ENCODE measurements at places on chromosomes 12 and 14.

DNA sequence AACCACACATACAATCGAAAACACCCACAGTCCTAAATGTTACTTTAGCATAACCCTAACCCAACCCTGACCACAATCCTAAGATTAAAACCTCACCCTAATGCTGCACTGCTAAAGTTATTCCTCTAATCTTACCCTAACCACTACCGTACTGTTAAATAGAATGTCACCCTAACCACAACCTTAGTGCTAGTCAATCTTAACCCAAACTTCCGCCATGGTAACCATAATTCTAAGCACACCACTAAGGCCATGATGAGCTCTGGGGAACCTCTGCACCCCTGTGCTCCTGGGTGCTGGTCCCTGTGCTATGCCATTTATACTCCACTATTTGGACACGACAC is 38.0 kb downstream of the LTBP2 start:
- DNase-seq = no peak

DNA sequence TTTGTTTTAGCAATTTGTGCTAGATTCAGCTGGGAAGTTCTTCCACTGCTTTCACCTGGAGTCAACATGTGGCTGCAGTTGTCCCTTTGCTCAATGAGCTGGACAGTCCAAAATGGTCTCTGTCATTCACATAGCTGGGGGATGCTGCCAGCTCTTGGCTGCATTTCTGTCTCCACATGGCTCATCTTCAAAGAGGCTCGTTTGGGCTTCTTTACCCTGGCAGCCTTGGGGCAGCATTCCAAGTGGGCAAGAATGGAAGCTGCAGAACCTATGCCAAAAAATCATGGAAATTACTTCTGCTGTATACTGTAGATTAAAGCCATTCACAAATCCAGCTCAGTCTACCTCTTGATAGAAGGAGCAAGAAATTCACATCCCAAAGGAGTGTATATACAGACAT is 199.1 kb downstream of the SLC5A8 start:
- no peak for DNase-seq

- DNase-seq = no peak
Measured at GRCh38 chr12:29582146-29582545, 84.7 kb upstream of the OVCH1 start.

- no peak for DNase-seq
Measured at GRCh38 chr14:92121207-92121669, 268 bp downstream of the NDUFB1 start.

GRCh38 chr12:10142976-10143589 is 13.1 kb upstream of the CLEC7A start:
- no peak for DNase-seq

GRCh38 chr14:94675036-94675435 is 62.8 kb downstream of the SERPINA3 start:
- DNase-seq = no peak

GRCh38 chr12:123813349-123813748 is 51.2 kb downstream of the DNAH10 start:
- DNase-seq = no peak

GRCh38 chr12:55738123-55739024 is 4.5 kb upstream of the GDF11 start:
- peak; percentile 98 for DNase-seq

- no peak for DNase-seq
Measured at GRCh38 chr12:21949036-21949435, 7.8 kb upstream of the ABCC9 start.

DNA sequence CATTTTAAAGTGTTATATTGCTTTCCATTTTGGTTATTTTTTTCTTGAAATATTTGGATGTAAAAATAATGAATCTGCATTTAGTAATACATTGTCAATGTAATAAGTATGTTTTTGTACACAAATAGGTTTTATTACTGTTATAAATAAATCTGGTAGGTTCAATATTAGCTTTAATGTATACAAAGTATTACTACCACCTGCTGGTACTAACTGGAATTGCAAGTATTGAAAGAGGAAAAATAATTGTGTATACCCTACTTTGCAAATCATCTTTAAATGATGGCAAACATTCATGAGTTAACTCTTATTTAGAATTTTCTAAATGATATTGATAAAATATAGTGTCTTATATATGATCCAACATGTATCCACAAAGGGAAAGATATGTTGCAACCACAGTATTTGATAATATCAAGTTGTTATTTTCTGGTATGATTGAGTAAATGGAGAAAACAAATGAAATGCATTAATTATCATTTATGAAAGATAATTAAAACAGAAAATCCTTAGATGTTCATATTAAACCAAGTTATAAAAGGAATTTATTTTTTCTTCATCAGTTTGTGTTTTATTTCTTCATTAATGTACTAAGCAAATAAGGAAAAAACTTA is 3.2 kb downstream of the OR4K2 start:
- DNase-seq = no peak

GRCh38 chr14:71094722-71095121 is 187.5 kb downstream of the PCNX1 start:
- no peak for DNase-seq

GRCh38 chr14:22553445-22553844 is 35.6 kb downstream of the DAD1 start:
- DNase-seq = no peak

GRCh38 chr14:30728471-30728870 is 106.4 kb downstream of the SCFD1 start:
- DNase-seq = no peak

DNA sequence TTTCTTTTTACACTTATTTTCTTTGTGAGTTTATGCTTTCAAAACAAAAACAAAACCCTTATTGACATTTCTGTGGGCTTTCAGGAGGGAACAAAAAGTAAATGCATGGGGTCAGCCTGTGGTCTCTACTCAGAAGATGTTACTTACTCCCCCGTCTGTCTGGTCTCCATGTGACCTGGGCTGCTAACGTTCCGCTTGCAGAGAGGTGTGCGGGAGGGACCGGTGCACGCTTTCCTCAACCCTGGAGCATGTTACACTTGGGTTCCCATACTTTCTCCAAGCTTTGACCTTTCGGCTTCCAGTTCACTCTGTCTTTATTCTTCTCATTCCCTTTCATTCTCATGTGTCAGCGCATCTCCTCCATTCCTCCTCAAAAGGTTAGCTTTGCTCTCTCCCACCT is 36.5 kb downstream of the ZC3H14 start:
- no peak for DNase-seq

- DNase-seq = no peak
Measured at GRCh38 chr14:100889641-100890040, 13.9 kb downstream of the RTL1 start.

DNA sequence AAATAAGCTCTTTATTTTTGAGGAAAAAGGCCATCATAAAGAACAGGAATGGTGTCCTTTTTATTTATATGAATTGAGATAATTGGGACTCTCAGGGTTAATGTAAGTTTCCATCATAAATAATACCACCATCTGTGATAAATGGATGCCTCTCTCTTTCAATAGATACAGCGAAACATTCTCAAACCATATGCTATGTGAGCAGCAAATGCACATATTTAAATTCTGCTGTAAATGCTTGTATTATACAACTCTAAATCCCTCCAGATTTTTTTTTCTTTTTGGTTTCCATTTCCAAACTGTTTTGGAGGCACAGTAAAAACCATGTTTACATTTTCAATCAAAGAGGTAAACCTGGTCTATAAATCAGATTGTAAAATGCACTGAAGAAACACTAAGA is 132.3 kb downstream of the TMEM132C start:
- DNase-seq = no peak

DNA sequence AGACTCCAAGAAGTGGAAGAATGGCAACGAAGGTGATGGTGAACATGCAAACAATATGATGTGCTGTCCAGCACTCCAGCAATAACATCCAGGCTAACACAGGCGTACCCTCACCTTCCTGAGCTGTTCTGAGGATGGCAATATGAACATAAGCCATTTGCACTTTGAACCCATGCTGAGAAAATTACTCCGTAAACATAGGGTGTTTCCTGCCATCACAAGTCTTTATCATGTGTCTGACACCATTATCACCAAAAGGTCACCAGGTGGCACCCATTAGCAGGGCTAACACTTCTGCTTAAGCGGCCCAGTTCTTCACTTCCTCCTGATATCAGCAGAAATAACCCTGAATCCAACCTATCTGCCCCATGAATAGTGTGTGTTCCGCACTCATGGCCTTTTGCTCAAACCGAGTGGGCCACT is 482.8 kb downstream of the MED13L start:
- DNase-seq = peak; percentile 79

DNA sequence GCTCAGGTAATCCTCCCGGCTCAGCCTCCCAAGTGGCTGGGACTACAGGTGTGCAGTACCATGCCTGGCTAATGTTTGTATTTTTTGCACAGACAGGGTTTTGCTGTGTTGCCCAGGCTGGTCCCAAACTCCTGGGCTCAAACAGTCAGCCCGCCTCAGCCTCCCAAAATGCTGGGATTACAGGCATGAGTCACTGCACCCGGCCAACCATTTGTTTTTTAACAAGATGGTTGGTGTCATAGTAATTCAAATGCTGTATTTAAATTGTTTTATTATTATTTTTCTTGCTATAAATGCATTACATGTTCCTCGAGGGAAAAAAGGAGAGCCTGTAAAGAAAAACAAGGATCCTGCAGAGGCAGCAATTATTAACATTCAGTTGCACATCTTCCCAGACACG is 83.9 kb downstream of the EP400 start:
- DNase-seq = no peak
